KBM-7 (cell line): ENCODE measurements at places on chromosomes 12 and 14.
A peak's percentile ranks its signal among the peaks of the same experiment; 100 is the strongest.

- no peak for DNase-seq
Measured at GRCh38 chr14:93940437-93940836, 13.3 kb downstream of the FAM181A start.

- no peak for DNase-seq
Measured at GRCh38 chr12:127170226-127171180, 1096.5 kb upstream of the TMEM132C start.

- no peak for DNase-seq
Measured at GRCh38 chr14:64714432-64715025, 10.3 kb downstream of the PLEKHG3 start.

DNA sequence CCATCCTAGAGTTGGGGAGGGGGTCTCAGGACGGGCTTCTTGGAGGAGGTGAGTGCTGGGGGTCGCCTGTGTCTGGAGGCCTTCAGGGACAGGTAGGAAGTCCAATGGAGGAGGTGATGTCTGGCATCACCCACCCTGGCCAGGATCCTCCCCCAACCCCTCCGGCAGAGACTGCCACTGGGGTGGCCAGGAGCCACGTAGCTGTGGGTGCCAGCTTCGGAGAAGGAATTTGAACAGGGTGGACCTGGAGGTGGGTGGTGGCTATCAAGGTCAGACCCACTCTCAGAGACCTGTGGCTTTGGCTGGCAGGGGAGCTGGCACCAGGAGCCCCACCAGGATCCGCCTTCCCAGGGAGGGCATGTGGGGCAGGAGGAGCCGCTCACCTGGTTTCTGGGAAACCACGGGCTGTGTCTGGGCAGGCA is 9.1 kb downstream of the CEP170B start:
- no peak for DNase-seq

DNA sequence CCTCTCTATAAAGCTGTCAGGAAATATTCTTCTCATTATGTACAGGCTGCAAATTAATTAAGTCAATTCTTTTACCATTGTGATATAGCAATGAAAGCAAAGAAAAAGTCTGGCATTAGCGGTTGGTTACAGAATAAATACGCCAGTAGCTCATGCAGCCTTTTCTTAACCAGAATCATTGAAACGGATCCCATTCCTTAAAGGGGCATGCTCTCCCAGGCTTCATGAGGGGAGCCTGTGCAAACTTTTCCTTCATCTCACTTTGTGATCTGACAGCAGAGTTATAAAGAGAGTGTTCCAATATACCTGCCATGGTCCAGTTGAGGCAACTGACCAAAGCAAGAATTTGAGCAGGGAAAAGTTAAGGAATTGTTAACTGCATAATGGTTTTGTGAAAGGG is 337.7 kb downstream of the EMP1 start:
- no peak for DNase-seq

- DNase-seq: no peak
Measured at GRCh38 chr12:40727774-40728483, 35.7 kb downstream of the CNTN1 start.

GRCh38 chr14:33682760-33683159 is 268.1 kb downstream of the EGLN3 start:
- no peak for DNase-seq

GRCh38 chr14:30357791-30358190 is 201.2 kb upstream of the G2E3 start:
- no peak for DNase-seq

- no peak for DNase-seq
Measured at GRCh38 chr12:16261944-16262475, 15.5 kb downstream of the SLC15A5 start.

- DNase-seq: no peak
Measured at GRCh38 chr14:59664741-59665140, 88.1 kb upstream of the CCDC175 start.

- no peak for DNase-seq
Measured at GRCh38 chr12:66242311-66242710, 53.3 kb downstream of the IRAK3 start.

- DNase-seq: peak; percentile 4
Measured at GRCh38 chr14:99430491-99430890, 50.2 kb downstream of the SETD3 start.

DNA sequence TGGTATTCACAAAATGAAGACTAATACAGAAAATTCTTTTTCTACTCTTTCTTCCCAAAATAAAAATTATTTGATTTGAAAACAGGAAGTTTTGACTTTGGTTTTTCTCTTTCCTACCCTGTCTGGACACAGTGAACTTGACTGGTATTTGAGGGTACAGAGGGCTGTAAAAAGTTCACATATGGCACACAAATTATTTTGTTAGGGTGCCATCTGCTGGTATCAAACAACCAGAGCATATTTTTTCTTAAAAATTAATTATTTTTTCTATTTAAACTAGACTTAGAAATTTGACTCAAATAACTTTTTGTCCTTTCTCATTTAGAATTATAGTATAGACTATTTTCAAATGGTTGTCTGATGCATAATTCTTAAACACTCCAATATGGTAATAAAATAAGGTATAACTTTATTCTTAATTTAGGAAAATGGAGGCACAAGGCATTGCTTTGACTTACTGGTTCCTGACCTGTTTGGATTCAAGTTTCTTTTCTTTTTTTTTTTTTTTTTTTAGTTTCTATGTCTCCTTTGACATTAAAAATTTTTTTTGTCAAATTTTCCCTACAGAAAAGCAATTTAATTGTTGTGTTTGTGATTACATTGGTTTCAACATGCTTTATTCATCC is 390.6 kb downstream of the PRKD1 start:
- peak; percentile 9 for DNase-seq

- no peak for DNase-seq
Measured at GRCh38 chr14:106062502-106063272, 536.3 kb downstream of the TMEM121 start.

DNA sequence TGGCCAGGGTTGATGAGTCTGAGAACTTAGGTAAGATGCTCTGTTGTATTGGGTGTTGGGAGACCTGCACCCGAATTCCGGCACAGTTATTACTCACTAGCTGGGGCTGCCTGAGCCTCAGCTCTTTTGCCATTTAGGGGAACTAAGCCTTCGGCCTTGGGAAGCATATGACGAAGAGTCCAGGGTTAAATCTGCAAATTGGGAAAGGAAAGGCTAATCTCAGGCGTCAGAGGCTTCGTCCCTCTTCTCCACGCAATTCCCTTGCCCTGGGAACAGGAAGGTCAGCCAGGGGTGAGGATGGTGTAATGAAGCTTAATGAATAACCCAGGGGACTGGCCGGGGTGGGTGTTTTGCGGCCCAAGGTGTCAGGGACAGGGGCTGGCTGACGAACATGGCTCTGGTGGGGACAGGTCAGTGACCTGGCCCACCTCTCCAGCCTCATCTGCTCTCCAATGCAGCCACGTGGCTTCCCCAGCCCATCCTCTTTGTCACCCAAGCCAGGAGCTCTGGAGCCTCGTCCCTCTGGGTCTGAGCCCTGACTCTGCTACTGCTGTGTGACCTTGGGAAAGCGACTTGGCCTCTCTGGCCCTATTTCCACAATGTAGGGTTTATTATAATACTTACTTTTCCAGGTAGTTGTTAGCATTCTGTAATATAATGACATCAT is 3.8 kb upstream of the SDSL start:
- DNase-seq: no peak

DNA sequence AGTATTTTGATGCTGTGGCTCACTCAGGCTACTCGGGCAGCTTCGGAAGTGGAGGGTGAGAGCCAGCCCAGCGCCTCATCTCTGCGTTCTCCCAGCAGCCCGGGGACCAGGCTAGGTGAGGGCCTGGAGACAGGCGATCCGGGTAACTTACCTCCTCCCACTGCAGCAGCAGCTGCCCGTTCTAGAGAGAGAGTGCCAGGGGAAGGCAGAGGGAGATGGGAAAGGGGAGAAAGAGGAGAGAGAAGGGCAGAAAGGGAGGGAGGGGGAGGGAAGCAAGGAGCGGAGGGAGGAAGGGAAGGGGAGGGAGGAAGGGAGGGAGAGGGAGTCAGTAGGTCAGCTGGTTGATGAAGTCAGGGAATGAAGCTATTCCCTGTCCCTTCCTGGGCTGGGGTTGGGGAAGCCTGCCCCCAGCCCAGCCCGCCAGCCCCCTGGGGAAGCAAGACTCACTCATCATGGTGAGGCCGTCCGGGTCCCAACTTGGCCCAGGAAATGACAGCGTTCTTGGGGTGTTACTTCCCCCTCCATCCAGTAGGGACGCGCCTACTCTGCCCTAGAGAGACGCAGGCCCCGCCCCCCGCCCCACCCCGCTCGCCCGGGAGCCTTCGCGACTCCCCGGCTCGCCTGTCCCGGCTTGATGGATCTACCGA is at the start of gene IFI27L2:
Gene IFI27L2, minus strand, starts transcription at position 494 of the 647 bp plus-strand sequence. Its CDS starts 40 bp downstream, at position 454.
- peak; percentile 57 for DNase-seq

GRCh38 chr12:57049890-57050289 is at the start of gene MYO1A:
MYO1A (minus strand) TSS chr12:57050129; CDS start chr12:57048323, 1,806 bp downstream.
- DNase-seq: no peak

DNA sequence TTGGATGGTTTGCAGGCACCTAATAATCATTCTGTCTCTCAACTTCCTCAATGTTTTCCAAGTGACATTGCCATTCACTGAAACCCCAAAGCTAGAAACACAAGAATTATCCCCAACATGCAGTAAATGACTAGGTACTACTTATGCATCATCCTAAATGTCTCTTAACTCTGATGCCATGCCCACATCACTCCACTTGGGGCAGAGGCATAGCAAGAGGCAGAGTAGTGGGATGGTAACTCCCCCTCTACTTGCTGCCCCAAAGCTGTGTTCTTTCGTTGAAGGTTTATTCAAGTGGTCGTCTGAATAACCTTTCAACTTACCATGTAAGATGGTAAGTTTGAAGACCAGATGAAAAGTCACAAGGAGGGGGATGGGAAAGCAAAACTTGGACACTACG is 77.9 kb upstream of the SOX5 start:
- DNase-seq: no peak

- no peak for DNase-seq
Measured at GRCh38 chr12:40215982-40216381, 8.8 kb upstream of the LRRK2 start.

GRCh38 chr12:62916632-62917425 is 18.1 kb downstream of the PPM1H start:
- DNase-seq: no peak

DNA sequence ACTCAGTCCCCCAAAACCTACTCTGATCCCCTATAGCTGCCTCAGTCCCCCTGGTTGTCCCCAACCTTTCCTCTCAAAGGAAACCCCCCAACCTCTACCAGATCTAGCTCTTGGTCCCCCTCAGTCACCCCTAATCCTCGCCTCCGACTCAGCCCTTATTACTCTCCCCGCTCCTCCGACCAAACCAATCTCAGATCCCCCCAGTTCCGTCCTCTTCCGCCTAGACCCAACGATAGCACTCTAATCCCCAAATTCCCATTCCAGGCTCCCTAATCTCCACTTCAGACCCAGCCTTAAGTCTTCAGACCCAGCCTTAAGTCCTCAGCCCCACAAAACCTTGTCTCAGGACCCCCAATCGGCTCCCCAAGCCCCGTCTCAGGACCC is 612 bp downstream of the VPS37B start:
- DNase-seq: no peak

- DNase-seq: no peak
Measured at GRCh38 chr12:97168804-97169203, 261.7 kb downstream of the NEDD1 start.

DNA sequence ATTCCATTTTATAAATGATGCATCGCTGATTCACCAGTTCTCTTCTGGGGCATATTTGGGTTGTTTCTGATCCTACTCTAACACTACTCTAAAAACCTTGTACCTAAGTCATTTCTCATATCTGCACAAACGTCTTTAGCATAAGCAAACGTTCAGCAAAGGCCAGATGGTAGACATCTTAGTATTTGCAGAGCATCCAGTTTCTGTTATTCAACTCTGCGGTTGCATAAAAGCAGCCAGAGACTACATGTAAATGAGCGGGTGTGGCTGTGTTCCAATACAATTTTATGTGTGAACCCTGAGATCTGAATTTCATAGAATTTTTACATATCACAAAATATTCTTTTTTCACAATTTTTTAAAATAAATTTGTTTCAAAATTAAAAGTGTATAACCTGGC is 22.8 kb upstream of the MMP17 start:
- no peak for DNase-seq

- no peak for DNase-seq
Measured at GRCh38 chr12:13247596-13247995, 51.1 kb downstream of the EMP1 start.

DNA sequence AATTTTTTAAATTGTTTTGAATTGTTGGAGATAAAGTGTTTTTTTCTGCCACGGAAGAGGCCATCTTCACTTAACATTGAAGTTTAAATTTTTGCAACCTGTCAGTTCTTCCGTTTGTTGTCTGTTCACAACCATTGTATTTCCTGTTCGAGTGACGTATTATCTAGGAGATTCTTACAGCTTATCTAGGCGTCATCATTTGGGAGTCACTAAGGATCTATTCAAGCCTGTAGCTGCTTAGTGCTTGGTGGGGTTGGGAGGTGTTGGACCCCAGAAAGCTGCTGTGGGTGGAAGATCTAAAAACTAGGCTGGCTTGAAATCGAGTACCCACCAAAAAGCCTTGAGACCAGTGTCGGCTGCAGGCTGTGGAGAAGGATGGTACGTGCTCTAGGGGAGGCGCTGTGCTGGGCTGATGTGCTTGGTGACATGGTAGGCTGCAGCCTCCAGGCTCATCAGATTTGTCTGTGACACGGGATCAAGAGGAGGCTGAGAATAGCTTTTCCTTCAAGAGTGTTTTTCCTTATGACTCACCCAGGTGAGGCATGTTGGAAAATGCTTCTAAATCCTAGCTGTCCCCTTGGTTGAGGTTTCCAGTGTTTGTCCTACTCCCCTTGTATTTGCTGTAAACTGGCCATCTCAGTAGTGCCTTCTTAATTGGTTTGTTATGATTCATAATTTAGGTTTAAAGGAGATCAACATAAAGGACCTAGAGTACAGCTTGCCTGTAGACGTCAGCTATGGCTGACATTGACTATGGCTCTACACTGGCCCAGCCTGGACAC is 57.8 kb downstream of the ATG14 start:
- no peak for DNase-seq

DNA sequence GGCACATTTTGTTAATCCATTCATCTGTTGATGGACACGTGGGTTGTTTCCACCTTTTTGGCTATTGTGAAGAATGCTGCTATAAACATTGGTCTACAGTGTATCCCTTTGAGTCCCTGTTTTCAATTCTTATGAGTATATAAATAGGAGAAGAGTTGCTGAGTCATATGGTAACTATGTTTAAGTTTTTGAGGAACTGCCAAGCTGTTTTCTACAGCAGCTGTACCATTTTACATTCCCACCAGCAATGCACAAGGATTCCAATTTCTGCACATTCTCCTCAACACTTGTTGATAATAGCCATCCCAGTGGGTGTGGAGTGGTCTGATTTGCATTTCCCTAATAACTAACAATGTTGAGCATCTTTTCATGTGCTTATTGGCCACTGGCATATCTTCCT is 6.9 kb upstream of the SVOP start:
- no peak for DNase-seq
